Suppressor macrophage (primary cell): ENCODE measurements at places on chromosomes 13 and 19.

DNA sequence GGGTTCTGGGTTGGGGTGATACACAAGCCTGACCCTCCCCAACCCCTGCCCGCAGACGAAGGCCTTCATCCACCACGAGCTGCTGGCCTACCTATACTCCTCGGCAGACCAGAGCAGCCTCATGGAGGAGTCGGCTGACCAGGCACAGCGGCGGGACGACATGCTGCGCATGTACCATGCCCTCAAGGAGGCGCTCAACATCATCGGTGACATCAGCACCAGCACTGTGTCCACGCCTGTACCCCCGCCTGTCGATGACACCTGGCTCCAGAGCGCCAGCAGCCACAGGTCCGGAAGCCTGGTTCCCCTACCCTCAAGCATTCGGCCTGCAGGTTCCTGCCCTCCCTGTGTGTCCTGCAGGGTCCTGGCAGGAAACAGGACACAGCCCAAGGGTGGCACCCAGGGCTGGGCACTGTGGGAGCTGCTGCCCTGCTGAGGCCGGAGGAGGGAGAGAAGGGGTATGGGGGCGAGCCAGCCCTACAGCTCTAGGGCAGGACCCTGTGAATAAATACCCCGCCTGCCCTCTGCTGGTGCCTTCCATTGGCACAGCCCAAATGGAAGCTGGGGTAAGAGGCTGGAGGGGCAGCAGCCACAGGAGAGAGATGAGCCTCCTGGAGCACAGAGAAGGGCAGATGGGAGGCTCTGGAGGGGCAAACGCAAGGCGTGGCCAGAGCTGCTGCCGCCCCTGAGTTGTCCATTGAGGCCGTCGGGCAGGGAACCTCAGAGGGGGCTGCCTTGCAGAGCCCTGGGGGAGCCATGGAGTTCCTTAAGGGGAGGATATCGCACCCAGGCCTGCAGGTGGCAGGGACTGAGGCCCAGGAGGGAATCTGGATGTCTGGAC is 6.8 kb downstream of the TMED1 start:
- DNase-seq: no peak

- DNase-seq: no peak
Measured at GRCh38 chr19:52946322-52947310, 16.1 kb downstream of the ZNF816 start.

DNA sequence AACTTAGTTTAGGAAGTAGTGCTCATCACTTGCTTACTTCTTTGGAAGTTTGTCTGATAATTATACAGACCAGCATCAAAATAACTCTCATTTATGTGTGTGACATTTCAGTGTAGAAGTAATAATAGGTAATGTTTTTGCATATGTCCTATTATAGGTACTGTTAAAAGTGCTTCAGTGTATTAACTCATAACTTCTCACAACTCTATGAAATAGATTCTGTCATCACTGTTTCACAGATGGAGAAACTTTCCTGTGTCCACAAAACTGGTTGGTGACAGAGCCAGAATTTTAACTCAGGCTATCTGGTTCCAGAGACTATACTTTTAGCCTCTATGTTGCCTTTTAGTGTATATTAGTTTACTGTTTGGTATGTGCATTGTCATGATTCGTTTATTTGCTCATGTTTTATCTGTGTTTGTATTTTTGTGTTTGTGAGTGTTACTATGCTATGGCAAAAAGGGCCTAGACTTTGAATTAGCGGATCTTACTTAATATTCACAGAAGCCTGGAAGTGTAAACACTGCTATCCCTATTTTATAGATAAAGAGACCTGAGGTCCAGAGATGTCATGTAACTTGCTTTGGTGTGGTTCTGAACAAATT is 12.7 kb downstream of the LPAR6 start:
- no peak for DNase-seq

DNA sequence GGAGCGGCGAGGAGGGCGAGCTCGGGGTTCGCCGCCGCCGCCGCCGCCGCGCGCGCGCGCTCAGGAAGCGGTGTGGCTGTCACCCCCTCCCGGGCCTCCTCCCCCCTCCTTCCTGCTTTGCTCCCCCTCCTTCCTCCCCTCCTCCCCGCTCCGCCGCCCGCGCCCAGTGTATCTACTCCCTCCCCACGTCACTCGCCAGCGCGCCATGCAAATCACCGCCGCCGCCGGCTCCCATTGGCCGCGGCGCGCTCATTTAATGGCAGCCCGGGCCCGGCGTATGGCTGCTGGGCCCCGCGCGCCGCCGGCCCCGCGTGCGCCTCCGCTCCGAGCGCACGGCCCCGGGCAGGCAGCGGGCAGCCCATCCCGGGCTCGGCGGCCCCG is 335 bp upstream of the SOX1 start:
- DNase-seq: peak; percentile 31

DNA sequence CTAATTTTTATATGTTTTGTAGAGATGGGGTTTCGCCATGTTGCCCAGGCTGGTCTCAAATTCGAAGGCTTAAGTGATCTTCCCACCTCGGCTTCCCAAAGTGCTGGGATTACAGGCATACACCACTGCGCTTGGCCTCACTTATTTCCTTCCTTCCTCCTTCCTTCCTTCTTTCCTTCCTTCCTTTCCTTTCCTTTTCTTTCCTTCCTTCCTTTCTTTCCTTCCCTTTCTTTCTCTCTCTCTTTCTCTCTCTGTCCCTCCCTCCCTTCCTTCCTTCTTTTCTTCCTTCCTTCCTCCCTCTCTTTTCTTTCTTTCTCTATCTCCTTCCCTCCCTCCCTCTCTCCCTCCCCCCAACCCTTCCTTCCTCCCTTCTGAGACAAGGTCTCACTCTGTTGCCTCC is 36.8 kb downstream of the TRPM4 start:
- DNase-seq: no peak

DNA sequence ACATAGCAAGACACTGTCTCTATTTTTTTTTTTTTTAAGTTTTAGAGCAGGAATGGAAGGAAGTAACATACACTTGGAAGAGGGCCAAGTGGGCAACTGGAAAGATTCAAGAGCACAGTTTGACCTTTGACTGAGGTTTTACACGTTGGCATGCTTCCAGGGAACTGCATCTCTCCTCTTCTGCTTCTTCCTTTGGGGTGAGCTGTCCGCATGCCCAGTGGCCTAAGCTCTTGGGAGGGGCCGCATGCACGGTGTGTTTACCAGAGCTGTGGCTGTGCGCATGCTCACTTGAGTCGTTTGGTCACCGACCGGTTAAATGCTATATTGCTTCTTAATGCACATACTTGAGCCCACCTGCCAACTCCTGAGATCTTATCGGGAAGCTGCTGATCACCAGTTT is 727.7 kb downstream of the UQCRFS1 start:
- peak; percentile 75 for DNase-seq

GRCh38 chr13:94140511-94140910 is 339.0 kb downstream of the DCT start:
- DNase-seq: no peak
